ENCODE measurements at places on chromosomes 2 and 18.

DNA sequence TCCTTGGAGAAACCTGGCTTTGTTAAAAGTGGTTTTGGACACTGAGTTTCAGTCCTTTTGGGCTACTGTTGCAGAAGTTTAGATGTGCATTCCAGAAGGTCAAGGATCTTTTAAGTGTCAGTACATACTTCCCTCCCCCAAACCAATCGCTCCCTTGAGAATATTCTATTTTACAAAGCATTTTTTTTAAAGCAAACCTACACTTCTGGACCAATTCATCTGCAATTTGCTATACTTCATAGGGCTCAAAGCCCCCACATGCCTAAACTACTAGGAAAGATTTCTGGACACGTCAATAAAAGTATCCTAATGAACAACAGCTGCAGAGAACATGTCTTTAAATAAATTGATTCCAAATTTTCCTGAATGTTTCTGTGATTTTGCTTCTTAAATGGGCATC lies 157.6 kb downstream of the RDH14 start:
- DNase-seq, result no peak

- DNase-seq, result no peak
These were observed 9.4 kb upstream of the CD302 start for GRCh38 chr2:159807183-159808031.

DNA sequence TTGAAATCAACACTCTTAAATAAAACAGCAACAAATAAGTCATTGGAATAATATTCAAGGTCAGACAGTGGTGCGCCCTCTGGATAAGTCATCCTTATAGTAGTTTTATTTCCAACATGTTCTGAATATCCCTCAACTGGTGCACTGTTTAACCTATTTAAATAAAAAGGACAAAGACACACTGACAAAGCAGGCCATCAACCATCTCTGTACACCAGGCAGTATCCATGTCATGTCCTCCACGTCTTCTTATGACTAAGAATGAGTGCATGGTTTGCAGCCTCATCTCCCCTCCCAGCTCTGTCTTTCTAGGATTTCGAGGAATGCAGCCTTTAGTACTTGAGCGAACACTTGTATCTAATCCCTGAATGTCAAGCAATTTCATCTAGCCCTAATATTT lies 42.4 kb downstream of the ST3GAL5 start:
- no peak for DNase-seq

DNA sequence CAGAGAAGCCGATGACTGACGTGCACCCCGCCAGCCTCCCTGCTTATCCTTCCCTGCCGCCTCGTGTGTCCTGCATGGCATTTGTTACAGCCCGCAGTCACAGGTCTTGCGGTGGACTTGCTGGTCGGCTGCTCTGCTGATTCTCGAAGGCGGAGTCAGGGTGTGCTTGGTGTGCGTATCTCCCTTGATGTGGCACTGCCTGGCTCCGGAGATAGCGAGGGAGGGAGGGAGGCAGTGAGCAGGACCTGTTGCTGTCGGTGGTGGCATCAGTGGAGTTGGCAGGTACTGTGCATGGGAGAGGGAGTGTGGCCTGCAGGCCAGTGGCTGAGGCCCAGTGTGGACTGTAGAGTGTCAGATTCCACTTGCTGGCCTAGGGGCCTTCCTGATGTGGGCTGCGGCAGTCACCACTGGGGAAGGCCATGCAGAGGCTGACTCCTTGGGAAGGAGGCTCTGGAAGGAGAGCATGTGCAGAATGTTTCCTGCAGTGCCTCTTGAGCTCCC lies 198.9 kb downstream of the AGAP1 start:
- DNase-seq, result no peak

- DNase-seq, result peak; percentile 11
These were observed 24.4 kb upstream of the EIF2AK3 start for GRCh38 chr2:88651646-88652045.

DNA sequence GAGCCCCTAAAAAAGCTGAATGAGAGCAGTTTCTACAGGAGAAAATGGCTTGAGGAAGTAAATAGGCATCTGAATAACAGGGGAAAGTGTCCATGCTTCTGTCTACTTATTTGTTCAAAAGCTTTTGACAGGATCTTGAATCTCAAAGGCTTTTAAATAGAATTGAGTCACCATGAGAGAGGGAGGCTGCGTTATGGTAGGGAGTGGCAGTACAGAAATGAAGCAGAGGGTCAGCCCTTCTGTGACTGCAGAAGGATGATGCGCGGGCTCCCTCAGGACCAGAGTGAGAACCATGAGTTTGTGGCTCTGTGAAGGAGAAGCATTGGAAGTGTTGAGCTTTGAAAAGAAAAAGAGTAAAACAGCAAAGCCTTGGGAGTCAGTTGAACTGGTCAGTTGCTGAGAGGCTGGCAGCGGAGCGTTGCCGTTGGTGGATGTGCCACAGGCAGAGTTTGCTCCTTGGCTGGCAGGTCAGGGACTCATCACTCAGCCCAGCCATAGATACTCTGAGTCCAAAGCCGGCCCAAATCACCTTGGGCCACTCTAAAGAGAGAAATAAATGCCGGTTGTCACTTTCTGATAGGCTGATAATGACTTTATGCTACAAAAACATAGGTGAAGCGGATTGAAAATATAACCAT lies 17.4 kb downstream of the COPS7B start:
- no peak for DNase-seq
